Activated CD4-positive, alpha-beta T cell treated with anti-CD3 and anti-CD28 coated beads, Interleukin-2, amount 10 ng/mL, durations not matched to agents 7 days and 5 days (primary cell): ENCODE measurements at places on chromosomes 6 and 20. TPM values are rescaled to one million over a fixed set of nuclear protein-coding genes. Genes with fewer than 3 reads are reported as not detected.
A peak's percentile ranks its signal among the peaks of the same experiment; 100 is the strongest.

GRCh38 chr20:4091490-4092479 is 76.4 kb upstream of the RNF24 start:
- H3K27me3 ChIP-seq = peaks cover 19% of the 10 kb centered on the region
- no peak overlapping the region for H3K27ac ChIP-seq
- peak; percentile 49 for DNase-seq
- H3K36me3 ChIP-seq = peaks cover 4% of the 10 kb centered on the region

DNA sequence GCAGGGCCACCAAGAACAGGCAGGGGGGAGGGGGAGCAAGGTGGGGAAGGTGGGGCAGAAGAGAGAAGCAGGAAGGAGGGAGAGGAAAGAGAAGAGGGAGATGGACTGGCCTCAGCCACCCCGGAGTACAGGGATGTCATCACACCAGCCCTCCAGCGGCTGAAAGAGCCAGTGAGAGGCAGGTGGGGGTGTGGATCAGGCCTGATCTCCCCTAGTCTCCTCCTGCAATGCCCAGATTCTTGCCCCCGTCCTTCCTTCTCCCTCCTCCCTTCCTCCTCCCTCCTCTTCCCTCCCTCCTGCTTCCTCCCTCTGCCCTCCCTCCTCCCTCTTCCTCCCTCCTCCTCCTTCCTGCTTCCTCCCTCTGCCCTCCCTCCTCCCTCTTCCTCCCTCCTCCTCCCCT is 61.5 kb downstream of the YTHDF1 start:
- no peak overlapping the region for H3K4me3 ChIP-seq
- H3K27ac ChIP-seq = no peak overlapping the region
- peaks cover 3% of the 10 kb centered on the region for H3K27me3 ChIP-seq
- H3K4me1 ChIP-seq = no peaks in the 10 kb centered on the region
- no peak for DNase-seq
- no peaks in the 10 kb centered on the region for H3K36me3 ChIP-seq

- H3K36me3 ChIP-seq = no peaks in the 10 kb centered on the region
- H3K27ac ChIP-seq = no peak overlapping the region
- H3K4me1 ChIP-seq = no peaks in the 10 kb centered on the region
- no peak overlapping the region for H3K4me3 ChIP-seq
- peaks cover 17% of the 10 kb centered on the region for H3K27me3 ChIP-seq
Observed at GRCh38 chr20:23613676-23614075, 8.0 kb upstream of the CST9 start.

- H3K4me1 ChIP-seq = peaks cover 45% of the 10 kb centered on the region
- no peak overlapping the region for H3K27ac ChIP-seq
- H3K36me3 ChIP-seq = peaks cover 43% of the 10 kb centered on the region
- H3K27me3 ChIP-seq = no peaks in the 10 kb centered on the region
- H3K4me3 ChIP-seq = no peak overlapping the region
- no peak for DNase-seq
Observed at GRCh38 chr20:47350181-47350550, 6.3 kb downstream of the ZMYND8 start.

- DNase-seq = no peak
- no peak overlapping the region for H3K27ac ChIP-seq
- H3K36me3 ChIP-seq = no peaks in the 10 kb centered on the region
- H3K27me3 ChIP-seq = peaks cover 17% of the 10 kb centered on the region
Observed at GRCh38 chr6:22151892-22152291, 144.9 kb downstream of the PRL start.

- H3K4me3 ChIP-seq = no peak overlapping the region
- H3K36me3 ChIP-seq = no peaks in the 10 kb centered on the region
- DNase-seq = no peak
- peaks cover 21% of the 10 kb centered on the region for H3K4me1 ChIP-seq
Observed at GRCh38 chr20:17896771-17897369, 71.7 kb downstream of the SNX5 start.

- peaks cover 78% of the 10 kb centered on the region for H3K27me3 ChIP-seq
- H3K27ac ChIP-seq = no peak overlapping the region
- no peak for DNase-seq
- H3K36me3 ChIP-seq = no peaks in the 10 kb centered on the region
Observed at GRCh38 chr6:29831776-29832175, 4.2 kb downstream of the HLA-G start.

- no peak for DNase-seq
- peaks cover 7% of the 10 kb centered on the region for H3K4me1 ChIP-seq
- no peak overlapping the region for H3K27ac ChIP-seq
Observed at GRCh38 chr6:14038467-14039437, 78.8 kb upstream of the CD83 start.

GRCh38 chr6:103277936-103278335 is 1581.8 kb downstream of the HACE1 start:
- no peak overlapping the region for H3K4me3 ChIP-seq
- H3K36me3 ChIP-seq = no peaks in the 10 kb centered on the region
- no peak for DNase-seq
- H3K27ac ChIP-seq = no peak overlapping the region
- H3K4me1 ChIP-seq = no peaks in the 10 kb centered on the region

- H3K27me3 ChIP-seq = no peaks in the 10 kb centered on the region
- DNase-seq = no peak
- H3K27ac ChIP-seq = no peak overlapping the region
- H3K4me3 ChIP-seq = no peak overlapping the region
- H3K4me1 ChIP-seq = peaks cover 21% of the 10 kb centered on the region
Observed at GRCh38 chr6:143397227-143398222, 53.0 kb downstream of the ADAT2 start.

Gene PRDM1
- total RNA-seq = 27.1 TPM

Gene SYTL3
- total RNA-seq = 25.8 TPM

Gene CYP21A2
- total RNA-seq = 0.12 TPM

Gene LRRC73
- 0.52 TPM for total RNA-seq

Gene PI3
- not detected for total RNA-seq

Gene NEU1
- total RNA-seq = 17.0 TPM
